ENCODE measurements at places on chromosomes 3 and 15.

DNA sequence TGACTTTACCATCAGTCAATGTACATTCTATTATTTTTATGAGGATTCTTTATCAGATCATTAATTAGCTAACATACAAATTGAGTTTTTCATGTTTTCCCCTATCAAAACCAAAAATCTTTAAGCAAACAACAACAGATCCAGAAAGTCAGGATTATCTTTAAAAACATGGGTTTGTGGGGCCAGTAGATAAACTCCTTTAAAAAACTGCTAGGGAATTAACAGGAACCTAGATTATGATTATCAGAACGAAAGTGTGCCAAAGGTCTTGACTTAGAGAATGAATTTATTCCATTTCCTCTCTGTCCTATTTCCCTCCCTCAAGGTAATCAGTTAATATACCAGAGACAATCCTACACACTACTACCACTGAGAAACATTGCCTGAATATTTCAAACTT is 13.2 kb upstream of the CCDC13 start:
- DNase-seq, result no peak

GRCh38 chr3:64648927-64649906 is 38.6 kb downstream of the ADAMTS9 start:
- DNase-seq, result peak; percentile 23

DNA sequence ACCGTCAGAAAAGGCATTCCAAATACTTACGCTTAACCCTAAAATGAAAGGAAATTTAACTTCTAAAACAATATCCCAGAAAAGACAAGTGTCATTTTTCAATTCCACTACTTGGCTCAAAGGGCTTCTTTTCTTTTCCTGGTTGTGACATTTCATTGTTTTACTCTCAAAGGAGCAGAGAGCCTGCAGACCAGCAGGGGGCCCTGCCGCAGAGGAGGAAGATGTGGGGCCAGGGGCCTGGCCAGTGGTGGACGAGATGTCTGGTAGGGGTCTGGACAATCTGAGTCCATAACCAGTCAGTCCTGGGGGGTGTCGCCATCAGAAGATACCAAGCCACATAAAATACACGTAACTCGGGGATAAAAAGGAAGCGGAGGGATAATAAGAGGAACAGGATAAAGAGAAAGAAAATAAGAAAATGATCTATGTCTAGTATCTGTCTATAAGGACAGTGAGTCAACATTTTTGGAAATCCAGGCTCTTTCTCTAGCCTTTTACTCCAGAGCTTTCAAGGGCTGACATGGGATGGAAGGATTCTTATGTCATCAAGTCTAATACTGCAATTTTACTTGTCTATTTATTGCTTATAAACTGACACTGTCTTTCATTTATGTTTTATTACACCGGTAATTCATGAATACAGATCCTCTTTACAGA is 54.2 kb upstream of the ARHGEF3 start:
- no peak for DNase-seq

GRCh38 chr3:142095841-142096240 is 53.5 kb downstream of the TFDP2 start:
- DNase-seq, result no peak

DNA sequence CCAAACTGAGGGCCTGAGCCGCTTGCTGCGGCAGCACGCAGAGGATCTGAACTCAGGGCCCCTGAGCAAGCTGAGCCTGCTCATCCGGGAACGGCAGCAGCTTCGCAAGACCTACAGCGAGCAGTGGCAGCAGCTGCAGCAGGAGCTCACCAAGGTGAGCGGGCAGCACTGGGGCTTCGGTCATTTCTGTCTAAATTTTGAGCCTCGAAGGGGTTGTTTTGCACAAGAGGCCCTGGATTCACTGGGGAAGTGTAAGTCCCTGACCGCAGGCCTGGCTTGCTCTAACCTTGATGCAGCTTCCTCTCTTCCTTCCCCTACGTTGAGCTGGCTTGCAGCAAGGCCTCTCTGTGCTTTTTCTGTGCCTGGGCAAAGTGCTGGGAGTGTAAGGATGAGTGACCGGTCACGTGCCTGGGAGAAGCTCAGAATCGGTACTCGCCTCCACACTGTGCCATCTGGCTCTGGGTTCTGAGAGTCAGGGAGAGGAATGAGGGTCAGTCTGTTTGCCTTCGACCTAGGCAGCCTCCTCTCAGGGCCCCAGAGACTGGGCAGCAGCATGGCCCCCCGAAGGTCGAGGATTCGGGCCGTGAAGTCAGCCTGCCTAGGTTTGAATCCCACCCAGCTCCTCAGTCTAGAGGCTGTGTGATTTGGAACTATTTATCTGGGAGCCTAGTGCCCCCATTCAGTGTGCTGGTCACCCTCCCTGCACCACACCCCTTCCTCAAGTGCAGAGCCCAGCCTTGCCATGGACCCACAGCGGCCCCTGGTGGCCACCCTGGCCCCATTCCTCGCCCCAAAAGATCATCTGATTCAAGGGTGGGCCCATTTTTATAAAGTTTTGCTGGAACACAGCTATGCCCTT is 1.4 kb downstream of the FES start:
- no peak for DNase-seq

DNA sequence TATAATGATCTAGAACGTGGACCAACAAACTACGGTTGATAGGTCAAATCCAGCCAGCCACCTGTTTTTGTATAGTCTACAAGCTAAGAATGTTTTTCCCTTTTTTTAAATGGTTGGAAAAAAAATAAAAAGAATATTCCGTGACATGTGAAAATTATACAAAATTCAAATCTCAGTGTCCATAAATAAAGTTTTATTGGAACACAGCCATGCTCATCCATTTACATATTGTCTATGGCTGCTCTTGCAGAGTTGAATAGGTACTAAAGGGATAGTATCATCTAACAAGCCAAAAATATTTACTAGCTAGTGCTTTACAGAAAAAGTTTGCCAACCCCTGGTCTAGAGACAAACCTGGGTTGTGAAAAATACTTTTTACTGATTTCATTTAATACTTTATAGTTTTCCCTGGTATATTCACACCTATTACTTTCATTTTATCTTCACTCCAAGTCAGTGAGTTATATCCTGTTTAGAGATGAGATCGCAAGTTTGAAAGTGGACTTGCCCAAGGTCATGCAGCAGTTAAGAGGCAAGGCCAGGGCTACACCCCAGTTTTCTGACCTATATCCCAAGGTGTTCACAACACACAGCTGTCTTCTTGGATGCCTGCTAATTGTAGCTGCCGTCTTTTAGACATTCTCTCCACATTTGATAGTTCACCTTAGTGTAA is 58.4 kb downstream of the IGF2BP2 start:
- DNase-seq, result no peak

DNA sequence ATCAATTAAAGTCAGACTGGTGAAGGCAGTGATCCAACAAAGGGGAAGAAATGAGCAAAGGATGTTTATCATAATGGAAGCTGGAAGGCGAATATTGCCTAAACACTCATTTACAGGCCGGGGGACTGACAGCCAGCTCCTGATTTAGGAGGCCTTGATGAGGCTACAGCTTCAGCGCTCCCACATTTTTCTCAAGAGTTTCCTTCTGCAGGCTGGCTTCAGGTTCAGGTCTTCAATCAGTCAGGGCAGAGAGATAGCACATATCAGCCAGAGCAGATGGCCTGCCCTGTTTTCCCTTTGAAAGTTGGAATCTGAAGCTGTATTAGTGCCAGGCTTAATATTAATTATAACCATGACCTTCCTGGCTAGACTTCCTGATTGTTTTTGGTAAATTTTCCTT is 218.9 kb downstream of the SV2B start:
- no peak for DNase-seq

GRCh38 chr3:46725621-46726314 is 8.1 kb upstream of the PRSS50 start:
- DNase-seq, result no peak
